Mesothelial cell of epicardium (in vitro differentiated cells): ENCODE measurements at places on chromosomes 7 and 10.

- no peak for DNase-seq
Measured at GRCh38 chr7:48244864-48245271, 73.6 kb downstream of the ABCA13 start.

- no peak for DNase-seq
Measured at GRCh38 chr10:78729800-78730199, 339.0 kb upstream of the ZMIZ1 start.

GRCh38 chr10:119653209-119653608 lies 2.0 kb downstream of the BAG3 start:
- no peak for DNase-seq

GRCh38 chr7:87574630-87575029 lies 26.1 kb downstream of the ABCB1 start:
- no peak for DNase-seq

GRCh38 chr7:158447151-158447505 lies 140.5 kb downstream of the PTPRN2 start:
- no peak for DNase-seq

- DNase-seq = no peak
Measured at GRCh38 chr7:55271069-55271626, 94.0 kb upstream of the LANCL2 start.

DNA sequence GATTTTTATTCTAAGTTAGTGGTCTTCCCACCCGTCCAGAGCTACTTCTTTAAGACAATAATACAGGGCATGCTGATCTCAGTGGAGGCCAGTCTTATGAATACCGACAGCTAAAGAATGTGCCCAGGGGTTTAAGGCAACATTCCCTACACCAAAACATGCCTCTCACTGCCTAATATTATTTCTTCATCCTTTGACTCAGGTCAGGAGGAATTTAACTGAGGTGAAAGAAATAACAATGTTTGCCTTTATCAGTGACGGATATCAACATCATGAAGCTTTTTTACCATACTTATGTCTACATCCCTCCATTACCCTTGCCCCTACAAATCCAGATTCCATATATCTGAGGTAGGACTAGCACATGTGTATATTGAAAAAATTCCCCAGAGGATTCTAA lies 33.3 kb upstream of the TES start:
- DNase-seq = no peak

DNA sequence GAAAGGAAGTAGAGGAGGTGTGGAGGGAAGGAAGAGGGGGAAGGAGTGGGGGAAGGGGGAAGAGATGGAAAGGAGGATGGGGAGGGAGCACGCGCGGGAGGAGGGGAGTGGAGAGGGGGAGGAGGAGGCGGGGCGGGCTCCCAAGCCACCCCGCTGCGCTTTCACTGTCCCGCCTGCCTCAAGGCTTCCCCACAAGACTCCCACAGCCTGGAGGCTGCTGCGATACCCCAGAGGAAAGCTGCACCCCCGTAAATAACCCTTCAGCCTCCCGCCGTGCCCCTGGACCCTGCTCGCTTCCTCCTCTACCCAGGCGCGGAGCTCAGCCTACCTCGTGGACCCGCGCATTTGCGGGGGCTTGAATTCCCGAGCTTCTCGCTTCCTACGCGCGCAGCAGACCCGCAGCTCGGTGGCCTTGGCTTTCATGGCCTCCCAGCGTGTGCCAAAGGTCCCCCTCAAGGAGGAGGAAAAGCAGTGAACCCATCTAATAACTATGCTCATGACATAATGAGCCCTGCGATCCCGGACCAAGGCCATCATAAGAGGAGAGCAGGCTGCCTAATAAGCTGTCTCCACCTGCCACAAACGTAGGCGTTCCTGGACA lies at the start of gene C10orf67:
Gene C10orf67, minus strand, starts transcription at position 557 of the 601 bp plus-strand sequence. Its CDS starts 23 bp downstream, at position 534.
- DNase-seq = no peak

GRCh38 chr7:45122975-45123860 lies 11.7 kb upstream of the TBRG4 start:
- DNase-seq = no peak

GRCh38 chr7:92750447-92750839 lies 85.9 kb downstream of the CDK6 start:
- no peak for DNase-seq

DNA sequence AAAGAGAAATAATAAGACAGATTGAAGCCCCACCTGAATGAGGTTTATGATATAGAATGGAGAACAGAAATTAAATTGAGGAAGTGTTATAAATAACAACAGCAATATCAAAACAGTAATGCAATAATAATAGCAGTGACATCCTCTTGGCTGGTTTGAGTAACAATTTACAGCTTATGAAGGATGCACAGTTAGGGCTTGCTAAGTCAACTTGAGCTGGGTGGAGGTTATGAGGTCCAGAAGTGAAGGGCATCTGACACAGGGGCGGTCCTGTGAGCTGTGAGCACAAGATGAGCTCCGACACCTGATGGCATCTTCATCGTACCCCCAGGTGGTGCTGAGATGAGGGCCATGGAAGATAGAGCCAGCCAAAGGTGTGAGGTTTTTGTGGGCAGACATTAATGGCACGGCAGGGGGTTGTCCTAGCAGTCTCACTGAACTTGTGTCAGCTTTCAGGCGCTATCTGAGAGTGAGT lies 30.5 kb downstream of the ARHGAP22 start:
- DNase-seq = no peak

DNA sequence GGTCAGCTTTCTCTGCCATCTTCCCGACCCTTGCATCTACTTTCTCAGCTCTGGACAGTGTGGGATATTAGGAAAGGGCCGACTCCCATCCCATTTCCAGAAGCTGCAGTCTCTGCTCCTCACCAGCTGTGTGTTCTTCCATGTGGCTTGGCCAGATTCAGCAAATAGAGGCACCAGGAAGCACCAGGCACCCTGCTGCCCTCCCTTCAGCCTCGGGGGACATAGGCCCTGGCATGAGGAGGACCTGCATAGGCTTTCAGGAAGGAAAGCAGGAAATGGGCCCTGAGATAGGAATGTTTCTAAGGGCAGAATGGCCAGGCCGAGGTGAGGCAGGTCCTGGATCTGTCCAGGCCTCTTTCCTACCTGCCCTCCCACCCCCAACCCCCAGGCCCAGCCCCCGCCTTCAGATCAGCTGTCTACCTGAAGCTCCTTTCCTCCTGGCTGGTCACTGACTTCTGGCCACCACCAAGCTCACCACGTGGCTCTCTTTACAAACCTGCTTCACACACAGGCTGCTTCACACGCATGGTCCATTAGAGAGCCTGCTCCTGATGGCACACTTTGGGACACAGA lies 27.5 kb upstream of the PURB start:
- DNase-seq = no peak

GRCh38 chr7:158403013-158403821 lies 184.4 kb downstream of the PTPRN2 start:
- DNase-seq = no peak

DNA sequence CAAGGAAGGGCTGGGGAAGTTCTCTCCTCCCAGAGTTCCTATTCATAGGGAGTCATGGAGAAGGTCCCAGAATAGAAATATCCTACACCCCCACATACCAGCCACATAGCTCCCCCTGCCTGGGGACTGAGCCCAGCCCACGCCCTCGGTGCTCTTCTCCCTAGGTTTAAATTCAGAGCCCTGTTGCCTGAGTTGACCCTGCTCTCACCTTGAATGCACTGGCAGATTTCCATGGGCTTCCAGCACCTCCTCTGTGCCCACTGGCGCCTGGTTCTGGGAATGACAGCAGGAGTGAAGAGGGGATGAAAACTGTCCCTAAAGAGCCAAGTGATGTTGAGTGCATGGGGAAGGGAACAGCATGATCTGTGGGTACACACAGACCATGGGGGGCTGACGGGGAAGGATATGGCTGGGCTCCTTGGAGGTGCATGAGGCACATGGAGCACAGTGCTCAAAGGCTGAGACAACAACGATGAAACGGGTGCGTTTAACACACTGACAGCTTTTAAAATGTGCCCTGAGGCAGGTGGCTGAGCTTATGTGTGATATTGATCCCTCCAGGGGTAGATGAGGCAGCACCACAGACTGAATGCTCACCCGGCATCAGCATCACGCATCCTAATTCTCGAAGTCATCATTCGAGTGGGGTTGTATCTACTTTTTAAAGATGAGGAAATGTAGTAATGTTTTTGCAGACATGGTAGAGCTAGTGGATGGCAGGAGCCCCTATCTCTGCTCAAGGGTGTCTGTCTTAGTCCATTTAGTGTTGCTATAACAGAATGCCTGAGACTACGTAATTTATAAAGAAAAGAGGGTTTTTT lies 53.7 kb upstream of the IGFBP3 start:
- no peak for DNase-seq

GRCh38 chr7:107977048-107977447 lies 25.9 kb downstream of the LAMB1 start:
- DNase-seq = no peak

DNA sequence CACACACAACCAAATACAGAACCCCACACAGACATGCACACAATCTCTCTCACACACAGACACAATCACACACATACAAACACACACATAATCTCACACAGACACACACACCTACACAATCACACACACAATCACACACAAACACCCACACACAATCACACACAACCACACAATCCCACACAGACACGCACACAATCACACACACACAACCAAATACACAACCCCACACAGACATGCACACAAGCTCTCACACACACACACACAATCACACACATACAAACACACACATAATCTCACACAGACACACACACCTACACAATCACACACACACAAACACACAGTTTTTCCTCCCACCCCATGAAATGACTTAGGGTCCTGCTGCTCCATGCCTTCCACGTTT lies 160.4 kb upstream of the PFKP start:
- no peak for DNase-seq

GRCh38 chr7:36303202-36304098 lies 86.2 kb upstream of the ANLN start:
- DNase-seq = no peak

- no peak for DNase-seq
Measured at GRCh38 chr7:77825131-77825530, 26.6 kb downstream of the PHTF2 start.

DNA sequence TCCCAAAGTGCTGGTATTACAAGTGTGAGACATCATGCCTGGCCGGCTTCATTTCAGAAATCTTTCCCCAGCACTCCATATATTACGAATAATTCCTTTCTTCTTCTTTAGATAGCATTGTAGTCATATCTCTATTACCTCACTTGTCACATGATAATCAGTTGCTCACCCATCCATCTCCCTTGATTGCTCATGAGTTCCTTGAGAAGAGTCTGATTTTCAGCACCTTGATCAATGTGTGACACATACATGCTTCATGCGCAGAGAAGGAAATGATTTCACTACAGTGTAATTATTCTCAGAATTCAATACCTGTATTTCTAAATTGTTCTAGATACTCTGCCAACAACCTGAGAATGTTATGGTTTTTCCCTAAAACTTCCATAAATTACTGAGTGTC lies 26.7 kb upstream of the GGCT start:
- no peak for DNase-seq

- no peak for DNase-seq
Measured at GRCh38 chr10:94678475-94678874, 5.1 kb upstream of the CYP2C18 start.

DNA sequence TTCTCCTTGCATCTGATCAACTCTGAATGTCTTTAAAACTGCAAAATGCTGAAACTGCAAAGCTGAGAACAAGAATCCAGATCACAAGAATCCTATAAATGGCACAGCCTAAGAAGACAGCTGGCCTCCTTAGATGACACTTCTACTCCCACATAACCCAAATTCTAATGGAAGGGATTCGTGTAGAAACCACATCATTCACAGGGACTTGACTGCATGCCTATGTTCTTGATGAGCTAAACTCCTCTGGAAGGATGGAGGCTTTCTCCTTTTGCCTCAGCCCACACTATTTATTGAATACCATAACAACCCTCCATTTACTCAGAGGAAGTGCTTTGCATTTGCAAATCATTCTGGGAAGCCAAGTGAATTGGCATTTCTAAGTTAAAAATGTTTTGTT lies 252.5 kb upstream of the VWC2 start:
- no peak for DNase-seq

GRCh38 chr7:44985900-44986217 lies 7.0 kb upstream of the MYO1G start:
- DNase-seq = no peak

DNA sequence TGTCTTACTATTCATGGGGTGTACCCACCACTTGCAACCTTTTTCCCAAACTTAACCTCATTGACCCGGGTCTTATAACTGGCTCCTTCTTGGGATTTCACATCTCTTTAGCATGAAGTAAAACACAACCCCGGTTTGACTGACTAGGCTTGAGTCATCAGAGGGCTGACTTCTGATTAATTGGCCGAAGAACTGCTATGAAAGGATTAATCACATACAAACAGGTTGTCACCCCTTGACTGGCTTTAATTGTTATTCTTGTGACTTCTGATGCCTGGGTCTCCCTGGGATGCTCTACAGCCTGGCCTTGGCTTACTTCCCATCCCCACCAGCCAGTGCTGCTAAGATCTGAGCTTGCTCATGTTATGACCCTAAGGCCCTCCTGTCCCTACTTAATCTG lies 8.8 kb upstream of the CRPPA start:
- no peak for DNase-seq

GRCh38 chr7:157676456-157677255 lies 339.9 kb downstream of the DNAJB6 start:
- DNase-seq = no peak
